T-cell (primary cell): ENCODE measurements at places on chromosomes 3 and 15. TPM values are rescaled to one million over a fixed set of nuclear protein-coding genes. Genes with fewer than 3 reads are reported as not detected.
A peak's percentile ranks its signal among the peaks of the same experiment; 100 is the strongest.

The MESP2 gene
- not detected for total RNA-seq

The CCR3 gene
- total RNA-seq, result 0.33 TPM

The TMEM207 gene
- total RNA-seq, result not detected

The TP63 gene
- total RNA-seq, result 0.75 TPM

The ABCC5 gene
- 17.6 TPM for total RNA-seq

The MYO5C gene
- 0.33 TPM for total RNA-seq

The DLL4 gene
- total RNA-seq, result 0.25 TPM

The MEX3B gene
- 2.0 TPM for total RNA-seq

The ALDH1A2 gene
- total RNA-seq, result 0.95 TPM

The SRGAP3 gene
- total RNA-seq, result 1.4 TPM

The TMEM43 gene
- 46.0 TPM for total RNA-seq

The MYEF2 gene
- total RNA-seq, result 11.8 TPM

The HEG1 gene
- 22.6 TPM for total RNA-seq

The CTXND1 gene
- not detected for total RNA-seq

The CFAP92 gene
- 0.26 TPM for total RNA-seq

The FBXL22 gene
- 0.75 TPM for total RNA-seq

The LINGO1 gene
- not detected for total RNA-seq

- no peak overlapping the region for H3K27ac ChIP-seq
- no peaks in the 10 kb centered on the region for H3K4me1 ChIP-seq
- H3K27me3 ChIP-seq, result peaks cover 8% of the 10 kb centered on the region
- H3K36me3 ChIP-seq, result no peaks in the 10 kb centered on the region
- no peak overlapping the region for H3K4me3 ChIP-seq
Measured at GRCh38 chr3:154227531-154227930, 96.8 kb downstream of the DHX36 start.

- DNase-seq, result no peak
- no peaks in the 10 kb centered on the region for H3K36me3 ChIP-seq
- H3K4me1 ChIP-seq, result no peaks in the 10 kb centered on the region
- peaks cover 4% of the 10 kb centered on the region for H3K27me3 ChIP-seq
Measured at GRCh38 chr15:75327005-75327404, 8.9 kb upstream of the COMMD4 start.

- peaks cover 3% of the 10 kb centered on the region for H3K4me1 ChIP-seq
- H3K27me3 ChIP-seq, result no peaks in the 10 kb centered on the region
- no peaks in the 10 kb centered on the region for H3K36me3 ChIP-seq
- H3K27ac ChIP-seq, result no peak overlapping the region
- no peak overlapping the region for H3K4me3 ChIP-seq
Measured at GRCh38 chr3:13194285-13195209, 121.3 kb upstream of the IQSEC1 start.

- DNase-seq, result no peak
- H3K4me3 ChIP-seq, result no peak overlapping the region
- no peaks in the 10 kb centered on the region for H3K36me3 ChIP-seq
- no peak overlapping the region for H3K27ac ChIP-seq
- no peaks in the 10 kb centered on the region for H3K27me3 ChIP-seq
Measured at GRCh38 chr3:186180151-186180550, 71.3 kb upstream of the ETV5 start.

GRCh38 chr15:59200560-59200959 is 6.1 kb upstream of the LDHAL6B start:
- H3K36me3 ChIP-seq, result no peaks in the 10 kb centered on the region
- no peak overlapping the region for H3K27ac ChIP-seq
- H3K4me3 ChIP-seq, result no peak overlapping the region
- no peaks in the 10 kb centered on the region for H3K4me1 ChIP-seq
- no peaks in the 10 kb centered on the region for H3K27me3 ChIP-seq

GRCh38 chr3:77412584-77412983 is 372.7 kb downstream of the ROBO2 start:
- no peaks in the 10 kb centered on the region for H3K27me3 ChIP-seq
- no peak for DNase-seq
- H3K4me1 ChIP-seq, result no peaks in the 10 kb centered on the region
- no peak overlapping the region for H3K4me3 ChIP-seq
- no peak overlapping the region for H3K27ac ChIP-seq

DNA sequence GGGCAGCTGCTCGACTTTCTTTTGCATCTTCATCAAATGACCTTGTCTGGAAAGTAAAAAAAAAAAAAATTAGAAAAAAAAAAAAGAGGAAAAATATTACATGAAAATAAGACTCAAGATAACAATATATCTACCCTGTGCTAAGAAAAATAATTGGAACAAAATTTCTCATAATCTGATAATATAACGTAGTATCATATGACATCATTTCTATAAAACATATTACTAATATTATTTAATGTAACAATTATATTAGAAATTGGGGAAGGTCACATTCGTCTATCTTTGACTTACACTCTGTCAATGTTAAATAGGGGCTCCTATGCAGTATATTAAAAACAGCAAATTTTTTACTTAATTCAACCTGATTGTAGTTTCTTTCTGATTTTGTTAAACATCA is 44.1 kb downstream of the INO80 start:
- no peak overlapping the region for H3K4me3 ChIP-seq
- H3K27ac ChIP-seq, result no peak overlapping the region
- no peak for DNase-seq
- H3K4me1 ChIP-seq, result no peaks in the 10 kb centered on the region
- peaks cover 5% of the 10 kb centered on the region for H3K36me3 ChIP-seq
- no peaks in the 10 kb centered on the region for H3K27me3 ChIP-seq

DNA sequence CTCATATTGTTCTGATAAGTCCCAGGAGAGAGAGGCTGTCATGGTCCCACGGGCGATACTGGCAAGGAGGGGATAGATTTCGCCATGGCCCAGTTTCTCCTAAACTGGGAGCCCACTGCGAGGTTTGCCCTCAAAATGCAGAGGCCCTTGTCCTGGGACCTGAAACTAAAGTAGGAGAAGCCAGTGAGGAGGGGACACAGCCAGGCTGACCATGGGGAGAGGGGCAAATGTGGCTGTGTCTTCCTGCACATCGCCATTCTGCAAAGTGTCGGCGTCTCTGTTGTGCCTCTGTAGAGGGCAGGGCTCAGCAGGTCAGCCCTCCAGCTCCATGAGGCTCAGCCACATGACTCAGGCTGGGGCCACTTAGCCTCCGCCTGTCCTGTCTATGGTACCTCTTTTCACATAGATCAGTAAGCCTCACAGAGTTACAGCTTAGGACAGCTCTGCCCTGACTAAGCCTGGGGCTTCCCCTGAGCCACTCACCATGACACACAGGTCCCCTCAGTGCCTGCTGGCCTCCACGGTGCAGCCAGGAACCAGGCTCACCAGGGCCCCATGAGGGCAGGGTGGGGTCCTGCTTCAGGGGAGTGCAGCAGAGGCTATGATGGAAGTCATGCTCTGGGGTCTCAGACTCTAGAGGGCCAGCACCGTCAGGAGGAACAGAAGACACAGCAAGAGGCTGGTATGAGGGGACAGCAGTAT is 28.6 kb upstream of the PLXNA1 start:
- no peaks in the 10 kb centered on the region for H3K36me3 ChIP-seq
- H3K27me3 ChIP-seq, result no peaks in the 10 kb centered on the region
- DNase-seq, result no peak
- H3K27ac ChIP-seq, result no peak overlapping the region
- no peaks in the 10 kb centered on the region for H3K4me1 ChIP-seq
- no peak overlapping the region for H3K4me3 ChIP-seq

GRCh38 chr3:58198804-58199203 is 12.0 kb downstream of the DNASE1L3 start:
- peaks cover 4% of the 10 kb centered on the region for H3K4me1 ChIP-seq
- no peak overlapping the region for H3K27ac ChIP-seq
- DNase-seq, result no peak
- H3K27me3 ChIP-seq, result no peaks in the 10 kb centered on the region
- no peaks in the 10 kb centered on the region for H3K36me3 ChIP-seq

- no peak overlapping the region for H3K27ac ChIP-seq
- peaks cover 4% of the 10 kb centered on the region for H3K27me3 ChIP-seq
- H3K36me3 ChIP-seq, result no peaks in the 10 kb centered on the region
- H3K4me1 ChIP-seq, result no peaks in the 10 kb centered on the region
- no peak for DNase-seq
- no peak overlapping the region for H3K4me3 ChIP-seq
Measured at GRCh38 chr15:25600751-25601150, 161.9 kb upstream of the UBE3A start.

GRCh38 chr3:57689367-57690053 is 3.4 kb downstream of the DENND6A start:
- H3K27me3 ChIP-seq, result no peaks in the 10 kb centered on the region
- peaks cover 18% of the 10 kb centered on the region for H3K4me1 ChIP-seq
- H3K27ac ChIP-seq, result no peak overlapping the region
- DNase-seq, result no peak

- no peak overlapping the region for H3K4me3 ChIP-seq
- no peaks in the 10 kb centered on the region for H3K27me3 ChIP-seq
- H3K4me1 ChIP-seq, result no peaks in the 10 kb centered on the region
- DNase-seq, result no peak
- no peaks in the 10 kb centered on the region for H3K36me3 ChIP-seq
Measured at GRCh38 chr3:195212033-195212748, 58.8 kb downstream of the XXYLT1 start.

DNA sequence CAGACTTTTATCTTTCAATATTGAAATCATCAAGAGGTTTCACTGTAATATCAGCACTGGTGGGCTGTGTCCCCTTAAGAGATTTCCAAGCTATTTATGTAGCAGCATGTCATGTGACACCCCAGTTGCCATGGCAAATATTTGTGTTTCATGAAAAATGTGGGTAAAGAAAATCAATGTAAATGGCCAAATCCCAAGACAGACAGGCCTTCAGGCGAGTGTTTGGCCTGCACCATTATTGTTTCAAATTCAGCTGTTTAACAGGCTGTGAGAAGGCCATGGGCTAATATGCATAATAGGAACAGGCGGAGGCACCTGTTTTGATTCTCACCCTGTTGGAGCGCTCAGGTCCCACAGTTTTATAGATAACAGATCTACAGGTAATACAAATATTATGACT is 104.2 kb downstream of the IQCH start:
- H3K36me3 ChIP-seq, result no peaks in the 10 kb centered on the region
- H3K27me3 ChIP-seq, result no peaks in the 10 kb centered on the region
- no peak overlapping the region for H3K4me3 ChIP-seq
- H3K4me1 ChIP-seq, result no peaks in the 10 kb centered on the region
- H3K27ac ChIP-seq, result no peak overlapping the region
- DNase-seq, result no peak

- no peaks in the 10 kb centered on the region for H3K27me3 ChIP-seq
- no peaks in the 10 kb centered on the region for H3K4me1 ChIP-seq
- no peak for DNase-seq
- H3K36me3 ChIP-seq, result no peaks in the 10 kb centered on the region
- H3K4me3 ChIP-seq, result no peak overlapping the region
Measured at GRCh38 chr3:99413504-99413903, 224.9 kb upstream of the COL8A1 start.

DNA sequence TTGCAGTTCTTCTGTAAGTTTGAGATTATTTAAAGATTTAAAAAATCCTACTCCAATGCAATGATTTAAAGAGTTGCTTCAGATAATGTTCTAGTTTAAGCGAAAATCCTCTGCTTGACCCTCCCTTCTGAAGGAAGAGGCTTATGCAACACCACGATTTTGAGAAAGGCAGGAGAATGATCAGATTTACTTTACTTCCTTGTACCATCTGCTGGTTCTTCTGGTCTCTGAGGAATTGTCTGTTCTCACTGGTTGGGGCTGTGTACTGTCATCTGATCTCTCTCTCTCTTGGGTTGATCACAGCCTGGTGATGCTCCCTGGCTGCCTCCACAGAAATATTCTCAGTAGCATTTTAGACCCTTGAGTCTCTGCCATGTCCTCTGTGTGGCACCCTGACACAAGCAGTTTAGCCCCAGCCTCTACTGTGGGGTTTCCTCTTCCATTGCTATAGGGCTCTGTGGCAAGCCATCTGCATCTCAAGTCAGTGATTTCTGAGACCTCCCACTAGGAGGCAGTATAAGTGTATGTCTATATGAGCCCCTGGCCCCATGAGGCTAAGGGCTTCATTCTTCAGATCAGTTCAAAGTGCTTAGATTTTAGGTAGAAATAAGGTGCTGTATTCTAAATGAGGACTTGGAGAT is 50.8 kb upstream of the PLAAT1 start:
- no peaks in the 10 kb centered on the region for H3K27me3 ChIP-seq
- H3K4me3 ChIP-seq, result no peak overlapping the region
- H3K36me3 ChIP-seq, result no peaks in the 10 kb centered on the region
- DNase-seq, result no peak
- H3K4me1 ChIP-seq, result no peaks in the 10 kb centered on the region

GRCh38 chr3:144645300-144645699 is 673.7 kb downstream of the DIPK2A start:
- H3K4me3 ChIP-seq, result no peak overlapping the region
- DNase-seq, result no peak
- no peaks in the 10 kb centered on the region for H3K36me3 ChIP-seq
- H3K27me3 ChIP-seq, result no peaks in the 10 kb centered on the region

- no peak overlapping the region for H3K27ac ChIP-seq
- H3K4me3 ChIP-seq, result no peak overlapping the region
- no peaks in the 10 kb centered on the region for H3K4me1 ChIP-seq
Measured at GRCh38 chr3:123687286-123687685, 102.4 kb upstream of the HACD2 start.

DNA sequence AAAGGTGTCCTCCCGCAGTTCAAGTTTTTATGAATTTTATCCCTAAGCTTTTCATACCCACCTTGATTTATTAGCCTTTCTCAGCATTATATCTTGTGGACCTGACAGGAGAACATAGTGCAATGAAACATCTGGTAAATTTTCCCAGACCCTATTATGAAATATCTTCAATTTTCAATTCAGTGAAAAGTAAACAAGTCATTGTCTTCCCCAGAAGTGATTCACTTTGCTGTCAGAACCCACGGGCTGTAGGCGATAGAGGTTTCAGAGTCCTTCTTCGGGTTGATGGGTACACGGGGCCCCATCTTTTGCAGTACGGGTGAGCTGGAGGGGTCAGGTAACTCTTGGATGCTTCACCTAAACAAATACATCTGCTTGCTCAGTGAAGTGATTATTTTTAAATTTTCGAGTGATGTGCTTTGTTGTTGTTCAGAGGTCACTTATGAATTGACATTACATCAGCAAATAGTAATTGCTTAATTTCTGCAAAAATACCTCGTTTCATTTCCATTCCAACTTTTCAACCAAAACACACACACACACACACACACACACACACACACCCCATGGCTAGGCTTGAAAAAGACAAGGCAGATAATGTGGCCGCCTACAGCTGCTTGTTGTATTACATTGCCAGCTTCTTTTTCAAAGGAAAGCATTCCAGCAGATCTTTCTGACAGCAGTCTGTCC is 102.9 kb downstream of the SEMA6D start:
- H3K27ac ChIP-seq, result no peak overlapping the region
- H3K27me3 ChIP-seq, result peaks cover 4% of the 10 kb centered on the region
- no peaks in the 10 kb centered on the region for H3K36me3 ChIP-seq

- H3K4me3 ChIP-seq, result no peak overlapping the region
- H3K27me3 ChIP-seq, result no peaks in the 10 kb centered on the region
- DNase-seq, result no peak
- H3K4me1 ChIP-seq, result no peaks in the 10 kb centered on the region
- H3K36me3 ChIP-seq, result peaks cover 74% of the 10 kb centered on the region
- H3K27ac ChIP-seq, result peak overlapping the region; percentile 5
Measured at GRCh38 chr3:152461460-152461859, 192.7 kb downstream of the MBNL1 start.

- H3K27ac ChIP-seq, result no peak overlapping the region
- H3K27me3 ChIP-seq, result no peaks in the 10 kb centered on the region
- no peaks in the 10 kb centered on the region for H3K4me1 ChIP-seq
- peaks cover 5% of the 10 kb centered on the region for H3K36me3 ChIP-seq
Measured at GRCh38 chr3:170098753-170099152, 61.0 kb downstream of the GPR160 start.

- H3K27me3 ChIP-seq, result no peaks in the 10 kb centered on the region
- H3K27ac ChIP-seq, result no peak overlapping the region
- H3K4me1 ChIP-seq, result no peaks in the 10 kb centered on the region
Measured at GRCh38 chr3:11810276-11810675, 36.4 kb downstream of the TAMM41 start.
